Right atrium auricular region (tissue), 2 donors: ENCODE measurements at places on chromosomes 5 and 9. TPM values are rescaled to one million over a fixed set of nuclear protein-coding genes. Genes with fewer than 3 reads are reported as not detected.

The FOXD4L4 gene
- not detected for total RNA-seq

The SHLD3 gene
- total RNA-seq, result 1.5 TPM

The IFNA21 gene
- total RNA-seq, result not detected

The IFNA2 gene
- total RNA-seq, result not detected

The SNCAIP gene
- total RNA-seq, result 9.5 TPM

The SPAG8 gene
- 1.6 TPM for total RNA-seq

The PCDHGA8 gene
- total RNA-seq, result 5.0 TPM

The ARRDC3 gene
- 11.2 TPM for total RNA-seq

The AKNA gene
- 7.8 TPM for total RNA-seq

The TAF11L5 gene
- total RNA-seq, result not detected

The TSSK1B gene
- not detected for total RNA-seq

The PCAT7 gene
- total RNA-seq, result not detected

The DBH gene
- total RNA-seq, result not detected

The CNTFR gene
- total RNA-seq, result 23.3 TPM

The PCDHGB6 gene
- 5.0 TPM for total RNA-seq

The PDE8B gene
- total RNA-seq, result 22.2 TPM

The YTHDC2 gene
- 12.1 TPM for total RNA-seq

The PTBP3 gene
- total RNA-seq, result 18.2 TPM

The SNX24 gene
- total RNA-seq, result 10.8 TPM

The GRIN1 gene
- not detected for total RNA-seq

The KIF4B gene
- not detected for total RNA-seq

The FAXDC2 gene
- total RNA-seq, result 22.1 TPM

The ROR2 gene
- total RNA-seq, result 28.5 TPM

The GALT gene
- 35.0 TPM for total RNA-seq

The C9orf50 gene
- total RNA-seq, result not detected

The SPINK13 gene
- not detected for total RNA-seq

The SLC36A2 gene
- total RNA-seq, result not detected

The SLC27A4 gene
- total RNA-seq, result 26.9 TPM

The TYRP1 gene
- 35.6 TPM for total RNA-seq

The MRPL50 gene
- 12.5 TPM for total RNA-seq

The CKMT2 gene
- 909 TPM for total RNA-seq

The LECT2 gene
- total RNA-seq, result not detected

The NR5A1 gene
- total RNA-seq, result not detected

The FOXD4L5 gene
- not detected for total RNA-seq

The SWI5 gene
- 21.5 TPM for total RNA-seq

The LIFR gene
- total RNA-seq, result 38.9 TPM

The NPR2 gene
- 27.2 TPM for total RNA-seq

The SOWAHA gene
- total RNA-seq, result not detected

The CRHBP gene
- 0.37 TPM for total RNA-seq

The ANGPTL2 gene
- 42.8 TPM for total RNA-seq

The PSD2 gene
- total RNA-seq, result 0.19 TPM

The SPATA31A3 gene
- total RNA-seq, result not detected

The BNC2 gene
- 68.3 TPM for total RNA-seq

The OBP2B gene
- total RNA-seq, result not detected

The C5orf58 gene
- not detected for total RNA-seq

The UGT3A1 gene
- total RNA-seq, result not detected

The NR4A3 gene
- 19.9 TPM for total RNA-seq

The PDE4D gene
- 44.0 TPM for total RNA-seq

The B4GALT1 gene
- 76.1 TPM for total RNA-seq

The IL6ST gene
- total RNA-seq, result 244 TPM

The MEGF10 gene
- 0.71 TPM for total RNA-seq

The TAF1L gene
- total RNA-seq, result not detected

The MIER3 gene
- total RNA-seq, result 20.4 TPM

The TXNDC8 gene
- total RNA-seq, result not detected

The GARIN3 gene
- total RNA-seq, result not detected
